LHCN-M2 (cell line): ENCODE measurements at places on chromosomes 7 and 10. TPM values are rescaled to one million over a fixed set of nuclear protein-coding genes. Genes with fewer than 3 reads are reported as not detected.

Gene KCP
- 0.13 TPM in 1 of 2 replicates, not detected in the other for total RNA-seq

Gene GIMAP8
- total RNA-seq, result 0.06 TPM in 1 of 2 replicates, not detected in the other

GRCh38 chr10:131930586-131931330, 29.9 kb downstream of the PPP2R2D start:
- DNase-seq, result no peak

- no peak for DNase-seq
Measured at GRCh38 chr7:55524558-55525310, 47.6 kb downstream of the VOPP1 start.

DNA sequence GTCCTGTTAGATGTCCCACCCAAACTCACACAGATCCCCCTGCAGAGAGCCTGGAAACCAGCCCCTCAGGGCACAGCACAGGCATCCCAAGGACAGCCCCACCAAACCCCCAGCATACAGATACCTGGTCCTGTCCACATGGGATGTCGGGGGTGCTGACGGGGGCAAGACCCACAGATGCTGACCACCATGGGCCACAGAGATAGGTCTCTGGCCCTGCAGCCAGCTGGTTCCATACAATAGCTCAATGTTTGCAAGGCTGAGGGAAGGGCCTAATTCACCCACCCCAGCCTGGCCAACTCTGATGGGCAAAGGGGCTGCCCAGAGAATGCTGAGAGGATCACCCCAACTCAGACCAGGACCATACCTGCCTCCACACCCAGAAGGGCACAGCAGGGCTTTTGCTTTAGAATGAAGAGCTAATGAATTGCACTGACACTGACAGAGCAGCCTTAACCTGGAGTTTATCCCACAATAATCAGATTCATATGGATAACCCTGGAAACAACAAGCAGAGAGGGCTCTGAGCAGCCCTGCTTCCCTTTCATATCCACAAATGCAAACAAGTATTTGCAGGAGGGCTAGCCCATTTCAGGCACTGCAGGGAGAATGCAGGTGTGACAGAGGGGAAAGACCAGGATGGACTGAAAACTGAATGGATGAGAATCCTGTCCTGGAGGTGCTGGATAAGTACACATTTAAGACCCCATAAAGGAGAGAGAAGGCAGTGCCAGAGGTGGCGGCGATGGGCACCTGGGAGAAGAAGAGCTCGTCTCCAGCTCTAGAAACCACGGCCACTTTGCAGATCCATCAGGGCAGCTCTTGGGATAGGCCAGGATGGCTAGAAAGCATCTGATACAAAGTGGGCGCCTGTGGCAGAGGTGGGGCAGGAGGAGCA, 126.7 kb downstream of the TNS3 start:
- DNase-seq, result no peak
